CMK (cell line): ENCODE measurements at places on chromosomes 12 and 14.

DNA sequence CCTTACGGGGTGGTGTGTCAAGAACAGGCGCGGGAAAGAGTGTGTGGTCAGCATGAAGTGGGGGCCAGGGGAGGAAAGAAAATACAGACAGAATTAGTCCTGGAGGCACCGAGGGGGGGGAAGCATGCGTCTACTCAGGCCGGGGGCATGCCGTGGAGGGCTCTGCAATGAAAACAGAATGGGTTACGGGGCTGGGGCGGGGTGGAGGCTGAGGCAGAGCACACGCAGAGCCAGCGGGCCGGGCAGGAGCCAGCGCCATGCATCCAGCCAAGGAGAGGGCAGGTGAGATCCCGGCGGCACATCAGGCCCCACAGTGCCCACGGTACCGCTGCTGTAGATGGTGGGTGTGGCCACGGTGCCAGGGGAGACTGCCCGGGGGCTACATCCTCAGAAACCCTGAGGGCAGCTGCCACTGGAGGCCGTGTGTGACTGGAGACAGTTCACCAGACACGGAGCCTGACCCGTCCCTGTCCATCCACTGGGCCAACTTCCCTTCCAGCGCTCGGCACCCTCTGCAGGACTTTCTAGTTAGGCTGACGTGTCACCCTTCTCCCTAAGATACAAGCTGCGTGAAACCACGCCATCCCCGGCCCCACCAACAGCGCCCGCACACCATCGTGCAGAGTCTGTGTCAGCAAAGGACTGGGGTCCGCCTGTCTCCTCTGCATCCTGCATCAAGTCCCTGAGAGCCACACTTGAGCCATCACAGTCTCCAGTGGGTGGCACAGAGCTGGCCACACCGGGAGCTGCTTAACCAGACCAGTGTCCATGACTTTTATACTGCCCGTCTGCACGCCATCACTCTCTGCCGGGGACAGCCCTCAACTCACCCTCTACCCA, 87.4 kb downstream of the PIWIL1 start:
- no peak for DNase-seq

- DNase-seq = no peak
Measured at GRCh38 chr12:90943255-90943654, 11.7 kb downstream of the CCER1 start.

DNA sequence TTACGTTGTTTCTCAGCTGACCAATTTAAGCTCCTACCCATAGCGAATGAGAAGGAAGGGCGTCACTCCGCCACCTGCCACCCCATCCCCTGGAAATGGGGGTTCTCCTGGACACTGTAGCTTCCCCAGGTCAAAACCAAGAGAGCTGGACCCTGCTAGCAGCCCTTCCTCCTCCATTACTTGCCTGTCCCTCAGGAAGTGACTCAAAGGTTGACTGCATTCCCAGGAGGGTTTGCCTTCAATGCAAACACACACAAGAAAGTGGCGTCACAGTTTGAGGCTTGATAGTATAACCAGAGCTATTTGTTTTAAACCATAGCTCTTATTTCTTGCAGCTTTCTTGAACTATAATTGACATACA, 79.1 kb downstream of the KCNK13 start:
- no peak for DNase-seq

DNA sequence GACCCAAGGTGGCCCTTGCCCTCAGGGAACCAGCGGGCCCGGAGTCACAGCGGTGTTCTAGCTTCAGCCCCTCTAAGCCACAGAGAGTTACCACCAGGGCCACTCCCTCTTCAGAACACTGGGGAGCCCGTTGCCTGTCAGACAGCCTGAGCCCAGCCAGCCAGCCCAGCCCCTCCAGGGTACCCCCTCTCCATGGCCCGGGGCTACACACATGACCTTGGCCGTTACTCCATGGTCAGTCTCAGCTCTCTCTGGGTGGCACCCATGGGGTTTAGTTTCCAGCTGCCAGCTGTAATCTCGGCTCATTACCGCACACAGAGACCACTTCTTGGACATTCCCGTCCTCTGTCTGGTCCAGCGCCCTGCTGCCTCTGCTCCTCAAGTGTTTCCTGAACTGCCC, 35.0 kb downstream of the PPP2R5C start:
- no peak for DNase-seq

- no peak for DNase-seq
Measured at GRCh38 chr12:49341777-49342065, 4.7 kb upstream of the C1QL4 start.

DNA sequence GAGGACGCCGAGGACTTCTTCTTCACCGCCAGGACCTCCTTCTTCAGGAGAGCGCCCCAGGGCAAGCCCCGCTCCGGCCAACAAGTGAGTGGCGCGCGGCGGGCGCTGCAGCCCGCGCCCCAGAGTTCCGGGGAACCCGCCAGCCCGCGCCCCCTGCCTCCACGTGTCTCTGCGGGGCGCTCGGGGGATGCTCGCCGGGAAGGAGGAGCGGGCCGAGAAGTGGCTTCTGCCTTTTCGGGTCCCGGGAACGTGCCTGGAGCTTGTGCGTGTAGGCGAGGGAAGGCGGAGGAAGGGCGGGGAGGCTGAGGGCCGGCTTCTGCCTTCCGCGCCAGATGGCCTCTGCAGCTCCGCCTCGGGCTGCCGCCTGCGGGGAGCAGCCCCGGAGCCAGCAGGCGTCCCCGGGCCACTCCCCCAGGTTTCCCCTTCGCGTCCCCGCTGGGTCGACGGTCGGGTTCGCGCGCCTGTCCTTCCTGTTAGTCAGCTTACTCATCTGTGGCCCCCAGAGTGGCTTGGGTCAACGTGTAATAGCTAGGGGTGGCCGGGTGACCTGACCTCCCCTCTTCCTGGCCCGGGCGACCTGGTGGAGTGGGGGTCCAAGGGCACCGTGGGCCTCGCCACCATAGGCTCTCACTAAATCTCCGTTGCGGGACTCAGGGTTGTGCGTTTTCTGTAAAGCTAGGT, 505 bp downstream of the RASSF3 start:
- no peak for DNase-seq

DNA sequence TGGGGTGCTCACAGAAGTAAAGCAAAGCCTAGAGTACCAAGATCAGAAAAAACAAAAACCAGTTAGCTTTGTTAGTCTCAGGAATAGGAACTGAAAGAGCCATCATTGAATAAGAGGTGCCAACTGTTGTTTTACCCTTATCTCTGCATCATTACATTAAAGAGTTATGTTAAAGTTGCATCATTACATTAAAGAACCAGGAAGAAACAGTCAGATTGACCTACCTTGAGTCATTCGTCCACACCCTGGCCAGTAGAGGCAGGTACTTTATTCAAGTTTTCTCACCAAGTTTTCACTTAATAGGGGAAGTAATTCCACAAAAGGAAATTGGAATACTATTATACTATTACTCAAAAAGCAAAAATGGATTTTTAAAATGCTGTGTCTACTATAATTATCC, 121.7 kb upstream of the CNOT2 start:
- DNase-seq = no peak

DNA sequence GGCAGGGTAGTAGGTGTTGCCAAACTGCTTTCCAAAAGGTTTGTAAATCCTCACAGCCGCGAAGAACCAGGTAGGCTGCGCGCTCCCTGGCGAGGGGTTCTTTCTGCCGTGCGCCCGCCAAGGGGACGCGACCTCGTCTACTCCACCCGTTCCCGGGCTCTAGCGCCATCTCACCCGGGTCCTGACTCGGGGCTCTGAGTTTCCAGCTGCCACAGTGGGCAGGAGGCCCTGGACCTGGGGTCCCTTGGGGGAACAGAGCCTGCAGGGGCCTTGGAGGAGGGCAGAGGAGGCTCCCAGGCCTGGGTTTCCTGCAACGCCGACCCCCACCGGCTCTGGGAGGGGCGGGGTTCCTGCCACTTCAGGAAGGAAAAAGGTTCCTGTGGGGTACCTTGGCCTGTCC, 706 bp downstream of the ANHX start:
- DNase-seq = no peak
